Activated B cell treated with CpG ODN at 0.5 μM for 24 hours (primary cell): ENCODE measurements at places on chromosomes 1 and 21. TPM values are rescaled to one million over a fixed set of nuclear protein-coding genes. Genes with fewer than 3 reads are reported as not detected.

Gene DCST1
- total RNA-seq: not detected in 2 replicates

Gene NCAM2
- not detected in 2 replicates for total RNA-seq

Gene SPRR2B
- not detected in 2 replicates for total RNA-seq

Gene WNT3A
- total RNA-seq: not detected in 2 replicates
